GM13976 (cell line): ENCODE measurements at places on chromosomes 2 and 18.
A peak's percentile ranks its signal among the peaks of the same experiment; 100 is the strongest.

DNA sequence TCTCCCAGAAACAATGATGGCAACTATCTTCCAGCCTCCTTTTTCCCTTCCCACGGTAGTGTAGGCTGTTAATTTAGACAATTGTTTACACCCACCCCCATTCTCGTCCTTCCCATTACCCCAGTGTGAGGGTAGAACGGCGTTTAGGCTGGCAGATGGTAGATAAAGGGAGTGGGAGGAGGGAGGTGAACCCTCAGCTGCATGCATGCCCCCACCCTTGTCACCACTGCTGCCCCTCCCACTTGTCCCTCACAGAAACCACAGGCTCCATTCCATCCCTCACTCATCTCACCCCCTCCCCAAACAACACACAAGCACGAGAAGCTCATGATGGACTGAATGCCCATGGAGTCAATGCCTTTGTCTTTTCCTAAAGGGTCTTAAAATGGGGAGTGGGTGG lies 107.9 kb upstream of the PARD3B start:
- no peak for DNase-seq

GRCh38 chr2:234392041-234392615 lies 104.8 kb downstream of the ARL4C start:
- no peak for DNase-seq

GRCh38 chr2:15119722-15120175 lies 441.4 kb downstream of the NBAS start:
- no peak for DNase-seq

DNA sequence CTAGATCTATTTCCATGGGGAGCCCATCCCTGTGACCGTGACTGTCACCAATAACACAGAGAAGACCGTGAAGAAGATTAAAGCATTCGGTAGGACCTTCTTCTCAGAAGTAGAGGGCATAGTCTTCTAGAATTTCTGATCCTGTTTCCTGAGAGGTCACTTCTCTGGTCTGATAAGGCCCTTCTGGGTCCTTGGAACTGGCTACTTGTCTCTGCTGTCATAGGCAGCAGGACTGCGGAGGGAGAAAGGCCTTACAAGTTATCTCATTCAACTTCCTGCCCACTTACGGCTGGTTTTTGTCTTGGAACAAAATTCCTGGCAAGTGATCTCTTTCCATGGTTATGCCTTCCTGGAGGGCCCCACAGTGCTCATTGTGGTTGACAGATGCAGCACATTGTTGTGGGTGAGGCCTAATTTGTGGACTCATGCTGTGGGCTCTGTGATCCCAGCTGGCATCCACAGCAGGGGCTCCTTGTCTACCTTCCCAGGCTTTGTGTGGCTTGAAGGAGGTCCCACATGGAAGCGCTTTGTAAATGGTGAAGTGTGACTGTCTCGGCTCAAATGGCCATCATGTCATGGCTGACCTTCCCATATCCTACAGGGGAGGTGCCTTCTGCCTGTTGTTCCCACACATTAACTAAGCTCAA lies 22.0 kb downstream of the SAG start:
- no peak for DNase-seq

GRCh38 chr2:48590017-48590416 lies 27.6 kb upstream of the GTF2A1L start:
- no peak for DNase-seq

GRCh38 chr2:110124038-110124825 lies 8.6 kb upstream of the MALL start:
- DNase-seq, result no peak

DNA sequence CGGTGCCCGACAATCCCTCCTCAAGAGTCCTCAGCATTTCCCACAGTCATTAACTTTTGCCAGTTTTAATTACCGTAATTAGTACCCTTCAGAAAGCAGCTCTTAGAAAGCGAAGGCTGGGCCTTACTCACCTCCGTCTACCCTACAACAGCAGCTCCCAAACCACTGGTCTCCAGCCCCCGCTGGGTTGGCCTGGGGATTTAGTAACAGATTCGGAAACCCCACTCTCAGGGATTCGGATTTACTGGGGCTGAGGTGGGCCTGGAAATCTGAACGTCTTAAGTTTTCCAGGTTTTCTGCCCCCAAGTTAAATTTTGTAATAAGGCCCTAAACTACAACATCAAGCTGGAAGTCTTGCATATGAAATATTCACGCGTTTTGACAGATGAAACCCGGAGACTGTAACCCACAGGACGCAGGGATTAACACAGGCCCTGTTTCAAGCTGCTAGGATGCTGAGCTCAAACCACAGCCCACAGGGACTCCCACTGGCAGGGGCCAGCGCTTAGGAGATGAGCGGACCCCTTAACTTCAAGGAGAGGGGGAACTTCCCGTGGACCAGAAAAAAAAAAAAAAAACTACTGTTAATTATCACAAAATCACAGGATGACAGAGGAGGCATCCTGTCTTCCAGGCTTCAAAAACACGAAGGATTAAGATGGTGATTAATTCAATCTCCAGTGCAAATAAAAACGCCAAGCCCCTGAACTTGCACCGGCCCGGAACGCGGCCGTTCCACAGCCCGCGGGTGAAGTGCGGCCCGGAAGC lies 985 bp downstream of the ILKAP start:
- peak; percentile 39 for DNase-seq

DNA sequence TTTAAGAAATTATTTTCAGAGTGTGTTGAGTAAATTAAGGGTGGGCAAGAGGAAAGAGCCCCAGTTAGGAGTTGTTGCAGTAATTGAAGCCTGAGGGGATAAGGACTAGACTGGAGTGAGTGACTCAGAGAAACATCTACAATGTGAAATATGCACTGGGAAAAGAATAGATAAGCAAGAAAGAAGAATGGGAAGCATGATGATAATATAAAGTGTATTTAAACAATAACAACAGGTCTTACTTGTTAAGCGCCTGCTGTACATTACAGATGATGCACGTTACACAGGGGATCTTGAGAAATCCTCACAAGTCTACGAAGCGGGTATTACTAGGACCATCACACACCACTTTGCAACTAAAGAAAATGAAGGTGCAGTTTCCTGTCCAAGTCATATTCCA lies 73.6 kb upstream of the STK17B start:
- no peak for DNase-seq

GRCh38 chr2:180985771-180986395 lies 5.5 kb downstream of the UBE2E3 start:
- no peak for DNase-seq

- DNase-seq, result no peak
Measured at GRCh38 chr2:164495491-164496223, 125.6 kb downstream of the GRB14 start.

DNA sequence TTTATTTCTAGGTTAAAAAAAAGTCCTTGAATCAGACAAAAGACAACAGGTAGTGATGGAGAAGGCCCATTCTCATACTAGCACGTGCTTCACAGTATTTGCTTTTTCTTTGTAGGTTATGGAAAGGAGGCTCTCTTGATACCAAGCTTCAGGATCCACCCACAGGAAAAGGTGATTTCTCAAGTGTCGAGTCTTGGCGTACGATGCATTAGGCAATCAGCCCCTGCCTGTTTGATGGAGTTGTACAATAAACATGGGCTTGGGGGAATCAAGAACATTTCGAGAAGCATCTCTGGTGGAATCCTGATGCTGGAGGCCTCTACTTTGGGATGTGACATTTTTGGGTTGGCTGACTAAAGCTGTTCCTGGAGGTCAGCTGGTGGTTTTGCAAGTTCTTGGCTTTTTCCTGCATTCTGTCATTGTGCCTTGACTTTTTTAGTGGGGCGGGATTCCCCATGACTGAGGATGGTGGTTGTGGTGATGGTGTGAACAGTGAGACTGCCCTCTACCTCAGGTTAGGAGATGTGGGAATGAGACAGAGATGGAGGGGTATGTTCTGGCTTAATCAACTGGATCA lies 231.5 kb upstream of the SPRED2 start:
- no peak for DNase-seq

DNA sequence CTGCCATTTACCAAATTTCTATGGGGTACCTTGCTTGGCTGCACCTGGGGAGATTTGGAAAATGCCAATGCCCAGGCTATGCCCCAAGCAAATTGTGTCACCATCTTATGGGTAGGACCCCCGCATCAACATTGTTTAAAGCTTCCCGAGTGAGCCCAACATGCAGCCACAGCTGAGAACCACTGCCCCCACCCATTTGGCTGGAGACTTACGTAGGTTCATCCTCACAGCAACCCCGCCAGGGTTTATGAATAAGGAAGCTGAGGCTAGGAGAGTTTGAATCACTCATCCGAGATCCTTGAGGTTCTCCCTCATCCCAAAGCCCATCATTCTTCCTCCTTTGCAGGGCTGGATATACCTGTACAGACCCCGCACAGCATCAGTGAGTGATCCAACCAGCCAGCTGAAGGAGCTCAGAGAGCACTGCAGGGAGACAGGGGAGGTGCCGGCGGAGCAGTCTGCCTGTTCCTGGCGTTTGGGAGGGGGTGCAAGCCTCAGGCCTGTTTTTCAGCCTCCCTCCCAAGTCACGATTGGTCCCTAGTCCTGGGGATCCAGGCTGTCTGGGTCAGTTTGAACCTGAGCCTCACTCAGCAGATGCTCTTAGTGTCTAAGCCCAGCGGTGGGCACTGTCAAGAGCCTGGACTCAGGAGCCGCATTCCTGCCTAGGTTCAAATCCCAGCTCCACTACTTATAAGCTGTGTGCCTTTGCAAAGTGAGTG lies 164.9 kb downstream of the SMAD7 start:
- DNase-seq, result no peak

- DNase-seq, result no peak
Measured at GRCh38 chr2:1047485-1047884, 96.8 kb downstream of the SNTG2 start.

GRCh38 chr2:27792759-27793158 lies 21.2 kb downstream of the MRPL33 start:
- no peak for DNase-seq

DNA sequence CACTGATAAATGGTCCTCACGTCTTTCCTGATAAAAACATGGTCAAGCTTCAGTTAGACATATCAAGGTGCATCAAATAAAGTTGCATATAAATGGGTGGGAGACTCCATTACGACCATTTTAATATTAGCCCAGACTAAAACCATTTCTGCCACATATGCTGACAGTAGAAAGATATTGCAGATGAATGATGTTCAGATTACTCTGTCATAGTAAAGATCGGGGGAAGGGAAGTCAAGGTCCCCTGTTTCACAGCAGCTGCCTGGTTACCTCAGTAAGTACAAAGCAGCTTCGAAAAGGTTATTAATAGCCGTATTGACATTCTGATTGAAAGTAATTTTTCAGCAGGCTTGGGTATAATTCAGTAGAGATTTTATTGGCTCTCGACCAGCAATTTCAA lies 927.7 kb upstream of the CDH2 start:
- DNase-seq, result no peak

GRCh38 chr2:84495539-84496146 lies 20.7 kb upstream of the DNAH6 start:
- DNase-seq, result peak; percentile 31

GRCh38 chr18:63908858-63909257 lies 1.1 kb downstream of the SERPINB10 start:
- no peak for DNase-seq

DNA sequence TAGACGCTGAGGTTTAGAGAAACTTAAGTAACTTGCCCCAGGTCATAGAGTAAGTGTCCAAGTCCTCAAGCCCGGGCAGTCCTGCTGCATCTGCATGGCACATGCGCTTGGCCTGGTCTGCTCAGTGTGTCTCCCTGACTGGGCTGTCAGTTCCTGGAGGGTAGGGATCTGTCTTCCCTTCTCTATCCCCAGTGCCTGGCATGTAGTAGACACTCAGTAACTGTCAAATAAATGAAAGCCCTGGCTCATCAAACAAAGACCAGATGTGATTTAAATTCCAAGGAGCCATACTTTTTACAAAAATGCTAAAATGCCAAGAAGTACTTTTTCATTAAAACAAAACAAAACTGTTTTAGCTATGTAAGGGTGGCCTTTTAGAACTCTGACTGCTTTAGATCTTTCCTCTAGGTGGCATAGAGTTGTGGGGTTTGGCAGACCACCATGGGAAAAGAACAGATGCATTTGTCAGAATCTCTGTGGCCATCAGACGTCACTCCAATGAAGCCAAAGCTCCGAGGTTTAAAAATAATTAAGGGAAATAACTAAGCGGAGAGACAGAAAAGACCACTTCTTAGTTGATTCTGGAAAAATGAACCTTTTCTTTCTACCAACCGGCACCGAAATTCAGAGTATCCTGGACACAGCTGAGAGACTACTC lies 34.0 kb downstream of the EPAS1 start:
- DNase-seq, result no peak

DNA sequence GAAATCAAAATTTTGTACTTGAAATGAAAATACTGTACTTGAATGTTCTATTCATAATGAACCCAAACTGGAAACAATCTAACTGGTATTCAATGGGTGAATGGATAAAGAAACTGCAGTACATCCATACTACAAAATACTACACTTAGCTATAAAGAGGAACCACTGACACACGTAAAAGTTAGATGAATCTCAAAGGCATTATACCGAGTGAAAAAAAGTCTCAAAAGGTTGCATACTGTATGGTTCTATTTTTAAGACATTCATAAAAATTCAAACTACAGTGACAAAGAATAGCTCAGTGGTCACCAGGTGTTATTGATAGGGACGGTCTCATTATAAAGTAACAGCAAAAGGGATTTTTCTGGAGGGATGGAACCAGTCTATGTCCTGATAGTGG lies 41.1 kb downstream of the COBLL1 start:
- no peak for DNase-seq

GRCh38 chr2:240572141-240573031 lies 4.1 kb downstream of the RNPEPL1 start:
- no peak for DNase-seq

DNA sequence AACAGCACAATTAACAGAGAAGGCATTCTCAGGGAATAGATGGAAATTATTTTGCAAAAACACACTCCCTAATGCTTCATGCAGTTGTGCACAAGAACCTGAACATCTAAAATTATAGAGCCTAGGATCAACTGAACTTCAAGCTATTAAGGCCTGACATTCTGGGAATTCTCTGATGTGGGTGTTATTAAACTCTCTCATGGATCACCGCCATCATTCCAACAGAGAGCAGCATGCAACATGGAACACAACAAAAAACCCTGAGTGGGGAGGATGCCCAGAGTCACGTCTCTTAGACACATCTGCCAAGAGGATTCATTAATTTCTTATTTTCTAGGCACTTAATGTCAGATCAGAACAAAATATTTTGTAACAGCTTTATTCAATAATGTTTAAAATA lies 543.8 kb downstream of the ERBB4 start:
- DNase-seq, result no peak

- peak; percentile 36 for DNase-seq
Measured at GRCh38 chr2:118774458-118775133, 72.9 kb downstream of the EN1 start.
